ENCODE measurements at places on chromosomes 2 and 18.

DNA sequence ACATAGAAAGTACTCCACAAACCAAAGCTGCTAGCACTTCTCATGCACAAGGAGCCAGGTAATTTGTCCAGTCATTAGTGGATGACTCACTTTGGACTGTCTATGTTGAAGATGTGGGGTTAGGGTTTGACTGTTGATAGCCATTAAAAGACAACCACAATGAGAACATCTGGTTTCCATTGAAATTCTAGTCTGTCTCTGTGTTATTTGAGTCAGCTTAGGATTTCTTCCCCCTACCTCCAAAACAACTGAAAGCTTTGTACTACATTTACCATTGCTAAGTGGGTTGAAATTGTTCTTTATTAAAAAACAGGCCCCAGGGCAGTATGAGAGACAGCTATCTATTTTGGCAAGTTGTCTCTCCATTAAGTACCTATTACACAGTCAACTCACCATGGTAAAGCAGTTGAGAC lies 50.2 kb upstream of the ANKRD44 start:
- DNase-seq: peak; percentile 53

- no peak for DNase-seq
These were observed 315.2 kb upstream of the CHAC2 start for GRCh38 chr2:53452400-53452799.

DNA sequence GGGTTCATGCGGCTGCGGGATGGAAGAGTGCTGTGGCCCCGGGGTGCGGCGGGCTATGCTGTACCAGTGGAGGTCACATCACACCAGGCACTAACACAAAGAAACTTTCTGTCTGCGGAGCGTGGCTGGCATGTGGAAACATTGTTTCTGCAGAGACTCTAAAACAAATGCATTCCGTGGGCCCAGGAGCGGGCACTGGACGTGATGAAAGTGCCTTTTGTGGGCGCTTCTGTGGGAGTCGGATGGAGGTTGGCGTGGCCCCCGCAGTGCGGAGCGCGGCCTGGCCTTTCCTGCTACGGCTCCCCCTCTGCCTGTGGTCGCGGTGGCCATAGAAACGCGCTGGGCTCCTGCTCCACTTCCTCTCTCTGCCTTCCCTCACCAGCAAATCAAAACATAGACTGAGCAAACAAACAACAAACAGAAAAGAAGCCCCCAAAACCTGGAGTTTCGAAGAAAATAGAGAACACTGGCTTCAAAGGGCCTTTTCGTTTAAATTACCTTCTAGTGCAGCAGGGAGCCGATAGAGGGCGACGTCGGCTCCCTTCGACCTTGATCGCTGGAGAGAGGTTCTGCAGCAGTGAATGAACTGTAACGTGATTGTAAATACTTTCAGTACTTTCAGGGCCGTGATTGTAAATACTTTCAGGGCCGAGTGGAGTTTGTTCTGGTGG lies 51.4 kb downstream of the KIF5C start:
- peak; percentile 7 for DNase-seq

GRCh38 chr2:236988690-236989624 lies 96.7 kb upstream of the COPS8 start:
- no peak for DNase-seq

DNA sequence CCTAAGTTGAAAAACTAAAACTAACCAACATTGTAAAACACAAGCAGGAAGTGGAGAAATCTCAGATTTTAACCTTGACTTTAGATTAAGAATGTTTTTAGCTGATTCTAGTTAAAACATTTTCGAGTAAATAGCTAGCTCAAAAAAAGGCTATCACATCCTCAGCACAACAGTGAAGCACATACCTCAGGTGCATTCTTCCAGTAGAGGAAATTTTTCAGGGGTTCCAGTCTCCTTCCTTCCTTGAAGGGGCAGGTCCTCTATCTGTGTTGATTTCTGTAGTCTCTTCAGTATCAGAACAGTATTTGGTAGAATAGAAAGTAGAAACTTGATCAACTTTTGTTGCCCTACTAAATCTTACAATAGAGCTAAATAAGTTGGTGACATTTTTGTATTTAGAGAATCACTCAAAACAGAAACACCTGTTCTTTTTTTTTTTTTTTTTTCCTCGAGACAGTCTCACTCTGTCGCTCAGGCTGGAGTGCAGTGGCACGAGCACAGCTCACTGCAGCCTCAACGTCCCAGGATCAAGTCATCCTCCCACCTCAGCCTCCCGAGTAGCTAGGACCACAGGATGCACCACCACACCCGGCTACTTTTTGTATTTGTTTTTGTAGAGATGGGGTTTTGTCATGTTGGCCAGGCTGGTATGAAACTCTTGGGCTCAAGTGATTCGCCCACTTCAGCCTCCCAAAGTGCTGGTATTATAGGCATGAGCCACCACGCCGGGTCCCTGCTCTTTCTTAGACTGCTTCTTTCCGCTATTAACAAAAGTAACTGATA lies 6.9 kb upstream of the GPR155 start:
- no peak for DNase-seq

- no peak for DNase-seq
These were observed 1.2 kb downstream of the ME2 start for GRCh38 chr18:50880119-50880465.

DNA sequence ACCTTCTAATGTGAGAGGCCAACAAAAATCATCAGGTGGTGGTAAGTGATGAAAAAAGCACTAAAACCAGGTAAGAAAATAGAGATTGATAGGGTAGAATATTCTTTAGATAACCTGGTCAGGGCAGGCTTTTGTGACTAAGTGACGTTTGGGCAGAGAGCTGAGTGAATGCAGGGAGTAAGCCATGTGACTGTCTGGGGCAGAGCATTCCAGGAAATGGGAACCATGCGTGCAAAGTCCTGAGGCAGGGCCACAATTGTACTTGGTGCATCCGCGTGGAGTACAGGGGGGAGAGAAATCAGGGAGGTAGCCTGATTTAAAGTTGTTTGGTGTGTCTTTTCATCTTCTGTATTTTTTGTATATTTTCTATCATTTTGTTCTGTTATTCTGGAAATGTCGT lies 102.5 kb downstream of the LYPD6B start:
- DNase-seq: no peak

DNA sequence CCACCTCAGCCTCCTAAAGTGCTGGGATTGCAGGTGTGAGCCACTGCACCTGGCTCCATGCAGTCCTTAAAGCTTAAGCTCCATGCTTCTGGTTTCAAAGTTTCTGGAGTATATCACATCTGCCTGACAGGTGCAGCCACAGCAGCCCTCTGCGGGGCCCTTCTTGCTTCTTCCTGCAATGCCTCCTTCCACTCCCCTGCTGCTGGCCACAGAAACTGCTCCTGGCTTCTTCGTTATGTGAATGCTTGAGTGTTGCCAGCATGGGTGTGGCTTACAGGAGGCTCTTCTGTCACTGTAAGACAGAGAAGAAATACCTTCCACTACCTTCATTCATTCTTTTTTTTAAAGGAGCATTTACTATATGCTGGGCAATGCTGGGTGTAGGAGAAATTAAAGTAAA lies 10.1 kb upstream of the CCBE1 start:
- no peak for DNase-seq

DNA sequence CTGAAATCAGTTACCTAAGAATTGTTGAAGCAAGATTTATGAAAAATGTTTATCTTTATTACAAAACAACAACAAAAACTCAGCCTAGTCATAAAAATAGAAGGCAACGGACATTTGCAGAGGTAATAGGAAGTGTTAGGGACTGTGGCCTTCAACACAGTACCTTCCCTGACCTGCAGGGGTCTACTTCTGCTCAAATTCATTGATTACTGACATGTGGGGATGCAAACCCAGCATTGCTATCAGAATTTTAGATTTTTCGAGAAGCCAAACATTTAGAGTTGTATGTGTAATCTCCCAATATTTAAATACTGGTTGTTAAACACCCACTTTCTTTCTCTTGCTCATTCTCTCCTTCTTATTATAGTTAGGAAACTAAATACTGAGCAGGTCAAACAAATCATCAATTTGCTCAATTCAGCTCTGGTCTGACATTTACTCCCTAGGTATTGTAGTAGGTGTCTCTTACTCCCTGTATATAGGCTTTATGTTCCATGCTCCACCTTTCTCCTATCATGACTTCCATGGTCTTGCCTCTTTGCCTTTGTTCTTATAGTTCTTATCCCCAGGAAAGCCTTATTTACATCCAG lies 198.5 kb downstream of the UBE2E3 start:
- DNase-seq: no peak

DNA sequence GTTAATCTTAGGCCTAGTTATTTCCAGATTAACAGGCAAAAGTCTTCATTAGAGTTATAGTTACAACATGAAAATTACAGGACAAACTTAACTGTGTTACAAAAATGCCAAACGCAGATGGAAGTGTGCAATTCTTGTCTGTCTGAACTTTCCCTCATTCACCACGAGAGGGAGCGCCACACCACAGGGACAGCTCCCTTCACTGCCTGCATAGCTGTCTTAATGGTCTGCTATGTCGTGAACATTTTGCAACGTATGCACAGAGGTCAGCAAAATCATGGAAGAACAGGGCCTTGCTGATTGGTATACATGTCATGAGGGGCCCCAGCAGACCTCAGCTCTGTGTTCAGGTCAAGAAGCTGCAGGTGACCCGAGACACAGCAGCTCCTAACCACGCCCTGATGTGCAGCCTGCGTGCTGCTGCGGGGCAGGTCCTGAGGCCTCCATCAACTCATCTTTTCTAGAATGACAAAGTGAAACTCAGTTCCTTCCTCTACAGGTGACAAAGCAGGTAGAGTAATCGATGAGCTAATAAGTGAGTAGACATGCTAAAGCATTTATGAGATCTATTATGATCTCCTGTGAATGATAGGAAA lies 78.8 kb upstream of the ATP8B1 start:
- DNase-seq: peak; percentile 64

DNA sequence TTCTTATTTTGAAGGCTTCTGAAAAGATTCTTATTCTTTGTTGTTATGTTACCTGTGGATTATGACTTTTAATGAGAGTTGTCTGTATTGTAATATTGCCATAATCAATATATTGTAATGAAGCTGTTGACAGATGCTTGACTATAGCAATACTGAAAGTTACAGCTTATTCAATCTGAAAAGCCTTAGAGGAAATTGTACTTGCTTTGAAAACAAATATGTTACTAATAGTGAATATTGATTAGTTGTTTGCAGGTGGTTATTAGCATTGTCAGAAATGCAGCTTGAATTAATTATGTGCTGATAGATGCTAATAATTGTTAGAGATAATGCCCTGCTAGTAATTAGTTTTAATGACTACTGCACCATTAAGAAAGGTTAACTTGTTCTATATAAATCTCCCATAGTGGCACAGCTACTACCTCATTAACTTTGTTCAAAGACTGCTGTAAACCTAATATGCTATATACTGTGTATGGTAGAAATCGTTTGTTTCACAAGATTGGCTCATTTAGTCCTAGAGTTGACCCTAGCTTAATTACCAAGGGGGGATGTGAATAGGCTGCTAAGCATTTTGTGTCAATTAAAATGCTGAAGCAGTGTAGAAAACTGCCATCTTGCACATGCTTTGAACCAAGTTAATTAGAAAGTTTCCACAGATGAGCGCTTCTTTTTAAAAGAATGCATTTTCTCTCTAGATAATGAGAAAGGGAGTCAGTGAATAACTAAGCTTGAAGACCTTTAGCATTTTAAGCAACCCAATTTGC lies 30.5 kb downstream of the SLC39A10 start:
- no peak for DNase-seq

GRCh38 chr2:150410809-150411208 lies 76.7 kb downstream of the RND3 start:
- no peak for DNase-seq

Measured in stromal cell of bone marrow (primary cell).